Sigmoid colon (tissue), 7 donors: ENCODE measurements at places on chromosomes 7 and 10.

DNA sequence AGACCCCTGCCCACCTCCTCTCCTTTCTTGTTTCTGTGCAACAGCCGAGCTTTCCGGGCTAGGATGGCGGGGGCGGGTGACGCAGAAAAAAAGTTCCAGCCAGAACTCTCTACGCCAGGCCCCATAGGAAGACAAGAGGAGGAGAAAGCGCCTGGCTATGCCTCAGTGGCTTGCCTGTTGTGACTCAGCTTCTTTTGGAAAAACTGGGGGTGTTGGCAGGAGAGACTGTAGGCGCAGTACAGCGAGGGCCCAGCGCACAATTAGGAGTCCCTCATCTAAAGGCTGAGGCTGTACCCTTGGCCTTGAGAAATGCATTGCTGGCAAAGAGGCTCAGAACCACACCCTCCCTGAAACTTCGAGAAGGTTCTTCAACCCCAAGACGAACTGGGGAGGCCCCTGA is 28.0 kb upstream of the KPNA7 start:
- no peak for DNase-seq

DNA sequence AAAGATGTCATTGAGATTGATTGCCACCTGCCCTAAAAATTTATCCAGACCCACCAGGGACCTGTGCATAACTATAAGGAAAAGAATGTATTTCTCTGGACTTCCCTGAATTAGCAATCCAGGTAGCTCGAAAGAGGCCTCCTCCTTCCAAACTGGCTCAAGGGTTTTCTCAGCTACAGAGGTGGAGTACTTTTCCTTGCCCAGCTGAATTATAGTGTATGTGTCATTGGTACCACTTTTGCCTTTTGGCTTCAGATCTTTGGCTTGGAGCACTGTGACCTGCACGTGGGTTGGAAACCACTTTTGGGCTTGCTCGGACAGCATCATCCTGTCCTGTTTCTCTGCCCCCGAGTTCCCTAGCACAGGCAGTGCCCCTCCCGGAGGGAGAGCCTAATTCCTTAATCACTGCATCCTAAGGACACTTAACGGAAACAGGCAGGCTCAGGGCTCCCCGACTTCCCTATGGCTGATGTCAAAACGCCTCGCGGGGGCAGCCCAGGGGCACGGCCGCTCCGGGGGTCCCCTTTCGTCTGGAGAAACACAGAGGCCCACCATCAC is 825 bp downstream of the RAB11FIP2 start:
- peak; percentile 77 for DNase-seq

GRCh38 chr10:132685101-132685891 is 100.7 kb downstream of the NKX6-2 start:
- peak; percentile 72 for DNase-seq

DNA sequence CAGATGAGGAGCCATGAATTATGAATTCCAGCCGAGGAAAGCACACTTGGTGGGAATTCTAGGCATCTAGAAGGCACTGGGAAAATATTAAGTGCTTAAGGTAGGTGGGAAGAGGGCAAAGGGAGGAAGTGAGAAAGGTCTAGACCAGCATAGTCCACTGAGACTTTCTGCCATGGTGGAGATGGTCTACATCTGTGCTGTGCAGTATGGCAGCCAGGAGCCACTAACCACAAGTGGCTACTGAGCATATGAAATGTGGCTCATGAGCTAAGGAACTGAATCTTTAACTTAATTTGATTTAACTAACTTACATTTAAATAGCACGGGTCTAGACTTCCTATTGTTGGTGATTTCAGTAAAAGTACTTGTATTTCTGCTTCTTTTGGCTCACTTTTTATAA is 82.5 kb upstream of the SEM1 start:
- no peak for DNase-seq

DNA sequence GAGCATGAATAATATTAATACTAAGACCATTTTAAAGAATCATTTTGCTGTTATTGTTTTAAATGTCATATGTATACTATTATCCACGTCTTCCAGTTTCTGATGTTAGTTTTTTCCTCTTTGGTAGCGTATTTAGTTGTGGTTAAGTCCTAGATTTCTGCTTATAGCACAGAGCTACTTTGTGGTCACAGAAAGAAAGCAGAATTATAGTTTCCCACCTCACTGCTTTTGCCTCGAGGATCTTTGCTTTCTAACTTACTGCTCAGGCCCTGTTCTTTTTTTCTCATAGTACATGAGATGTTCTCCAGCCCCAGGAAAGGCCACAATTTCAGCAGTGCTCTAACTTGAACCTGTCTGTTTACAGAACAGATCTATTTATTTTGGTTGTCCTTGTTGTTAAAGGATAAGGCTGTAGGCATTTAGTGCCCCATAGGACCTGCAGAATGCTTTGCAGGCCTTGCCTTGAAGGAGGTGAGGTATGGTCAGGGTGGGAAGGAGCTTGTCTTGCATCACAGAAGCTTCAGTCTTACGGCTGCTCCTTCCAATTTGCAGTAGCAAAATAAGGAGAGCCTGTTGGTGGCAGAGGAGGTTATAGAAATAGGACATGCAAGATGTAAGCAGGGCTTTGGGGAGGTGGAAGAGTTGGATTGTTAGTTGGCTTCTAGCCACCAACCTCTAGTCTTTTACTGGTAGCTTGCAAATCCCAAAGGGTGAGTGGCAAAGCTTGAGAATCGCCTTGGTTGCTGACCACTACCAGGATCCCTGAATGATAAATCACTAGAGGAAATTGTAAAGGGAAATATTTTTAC is 129.1 kb downstream of the LRRC4 start:
- DNase-seq: no peak

DNA sequence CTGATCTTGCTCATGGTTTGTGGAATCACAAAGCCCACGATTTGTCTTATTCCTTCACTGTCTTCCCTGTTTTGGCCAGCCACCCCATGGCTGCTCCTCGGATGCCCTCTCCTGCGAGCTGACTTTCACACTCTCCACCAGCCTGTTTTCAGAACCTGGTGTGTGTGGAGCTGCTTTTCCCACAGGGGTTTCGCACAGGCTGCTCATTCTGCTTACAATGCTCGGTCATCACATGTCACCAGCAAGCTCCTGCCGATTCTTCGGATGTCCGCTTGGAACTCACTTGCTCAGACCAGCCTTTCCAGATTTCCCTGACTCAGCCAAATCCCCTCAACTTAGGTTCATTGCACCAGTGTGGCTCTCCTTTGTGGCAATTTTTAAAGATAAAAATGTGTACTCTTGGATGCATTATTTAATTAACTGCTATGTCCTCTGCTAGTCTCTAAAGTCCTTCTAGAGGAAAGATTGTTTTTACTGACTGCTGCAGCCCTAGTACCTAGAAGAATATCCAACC is 1018.6 kb upstream of the LRRTM3 start:
- DNase-seq: no peak

DNA sequence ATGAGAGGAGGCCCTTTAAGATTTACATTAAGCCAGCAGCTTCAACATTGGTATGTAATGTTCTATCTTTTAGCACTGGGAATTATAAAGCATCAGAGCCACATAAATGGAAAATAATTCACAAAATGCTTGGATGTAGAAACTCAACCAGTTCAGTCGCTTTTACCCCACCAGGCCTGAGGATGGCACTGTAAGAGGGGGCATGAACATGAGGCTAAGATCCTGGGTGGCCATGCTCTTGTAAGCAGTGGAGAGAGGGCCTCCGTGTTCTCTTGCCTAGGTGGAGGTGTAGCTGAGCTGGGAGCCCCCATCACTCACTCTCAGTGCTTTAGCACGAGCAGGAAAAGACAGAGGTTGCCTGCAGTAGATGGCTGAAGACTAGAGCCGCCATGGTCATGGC is 238.8 kb downstream of the FANK1 start:
- no peak for DNase-seq

- DNase-seq: no peak
These were observed 41.9 kb downstream of the CADPS2 start for GRCh38 chr7:122844191-122844988.

DNA sequence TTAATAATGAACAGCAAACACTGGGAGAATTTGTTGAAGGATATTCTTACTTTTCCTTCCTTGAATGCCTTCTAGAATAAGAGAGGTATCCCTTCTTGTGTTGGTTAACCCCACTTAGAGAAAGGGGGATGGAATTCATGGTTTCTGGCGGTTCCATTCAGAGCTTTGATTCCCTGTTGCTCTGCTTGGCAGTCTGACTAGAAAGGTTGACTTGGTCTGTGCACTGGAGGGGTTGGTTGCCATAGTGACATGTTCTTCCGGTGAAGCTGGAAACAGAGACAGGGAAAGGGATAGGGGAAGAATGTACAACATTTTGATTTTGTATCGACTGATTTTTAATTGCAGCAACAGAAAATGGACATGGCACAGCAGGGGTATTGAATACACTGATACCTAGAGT is 2.5 kb downstream of the TMEM178B start:
- no peak for DNase-seq

DNA sequence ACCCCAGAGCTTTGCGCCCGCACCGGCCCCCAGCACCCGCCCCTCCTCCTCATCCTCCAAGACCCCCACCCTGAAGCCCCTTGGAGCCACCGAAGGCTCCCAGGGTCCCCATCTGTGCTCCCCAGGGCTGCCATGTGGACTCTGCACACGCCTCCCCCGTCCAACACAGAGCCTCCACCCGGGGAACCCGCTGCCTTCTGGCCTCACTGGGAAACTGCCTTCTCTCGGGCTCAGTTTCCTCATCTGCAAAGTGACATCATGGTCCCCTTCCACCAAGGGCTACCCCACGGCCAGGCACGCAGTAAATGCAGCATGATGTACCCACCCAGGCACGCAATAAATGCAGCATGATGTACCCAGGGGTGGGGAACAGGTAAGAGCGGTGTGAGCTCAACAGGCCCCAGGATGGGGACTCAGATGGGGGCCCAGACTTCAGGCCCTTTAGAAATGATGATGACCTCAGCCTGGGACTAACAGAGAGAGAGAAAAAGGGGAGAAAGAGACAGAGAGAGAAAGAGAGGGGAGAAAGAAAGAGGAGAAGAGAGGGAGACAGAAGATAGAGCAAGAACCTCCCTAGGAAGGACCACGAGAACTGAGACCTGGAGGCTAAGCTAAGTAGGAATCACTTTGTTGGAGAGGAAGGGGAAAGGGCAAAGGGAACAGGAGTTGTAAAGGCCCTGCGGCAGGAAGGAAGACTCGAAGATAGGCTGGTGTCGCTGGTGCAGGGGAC is 2.5 kb upstream of the MICALL2 start:
- DNase-seq: no peak

GRCh38 chr7:64618785-64619456 is 47.0 kb upstream of the ZNF107 start:
- no peak for DNase-seq

DNA sequence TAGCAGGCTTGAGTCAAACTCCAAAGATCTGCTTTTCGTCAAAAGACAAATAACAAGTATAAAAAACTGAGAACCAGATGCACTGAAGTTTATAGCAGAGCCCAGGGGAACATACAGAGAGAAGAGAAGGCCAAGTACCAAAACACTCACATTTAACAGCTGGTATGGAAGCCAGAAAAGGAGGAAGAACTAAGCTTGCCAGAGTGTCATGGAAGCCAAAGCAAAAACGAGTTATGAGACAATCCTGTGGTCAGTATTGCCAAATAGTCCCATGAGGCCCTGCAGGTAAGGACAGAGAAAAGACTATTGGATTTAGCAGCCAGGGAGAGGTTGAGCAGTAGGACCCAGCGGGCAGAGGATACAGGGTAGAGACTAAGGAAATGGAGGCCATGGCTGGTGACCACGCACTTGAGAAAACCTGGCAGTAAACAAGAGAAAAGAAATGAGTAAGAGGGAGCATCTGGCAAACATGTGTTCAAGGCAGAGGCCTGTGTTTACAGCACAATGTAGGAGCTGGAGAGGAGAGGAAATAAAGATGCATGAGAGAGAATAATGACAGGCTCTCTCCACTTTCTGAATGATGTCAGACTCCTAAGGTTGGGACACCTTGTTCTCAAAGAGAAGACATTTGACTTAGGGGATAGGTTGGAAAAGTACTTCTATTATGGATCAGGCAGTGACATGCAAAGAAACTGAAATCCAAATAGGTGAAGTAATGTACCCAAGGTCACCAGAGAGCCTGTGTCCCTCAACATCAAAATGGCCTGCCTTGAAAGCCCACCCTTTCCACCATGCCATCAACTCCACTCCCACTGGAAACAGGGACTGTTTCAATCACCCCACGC is 9.1 kb downstream of the CREB3L2 start:
- peak; percentile 97 for DNase-seq

GRCh38 chr10:86100581-86101061 is 266.0 kb downstream of the GRID1 start:
- DNase-seq: no peak

DNA sequence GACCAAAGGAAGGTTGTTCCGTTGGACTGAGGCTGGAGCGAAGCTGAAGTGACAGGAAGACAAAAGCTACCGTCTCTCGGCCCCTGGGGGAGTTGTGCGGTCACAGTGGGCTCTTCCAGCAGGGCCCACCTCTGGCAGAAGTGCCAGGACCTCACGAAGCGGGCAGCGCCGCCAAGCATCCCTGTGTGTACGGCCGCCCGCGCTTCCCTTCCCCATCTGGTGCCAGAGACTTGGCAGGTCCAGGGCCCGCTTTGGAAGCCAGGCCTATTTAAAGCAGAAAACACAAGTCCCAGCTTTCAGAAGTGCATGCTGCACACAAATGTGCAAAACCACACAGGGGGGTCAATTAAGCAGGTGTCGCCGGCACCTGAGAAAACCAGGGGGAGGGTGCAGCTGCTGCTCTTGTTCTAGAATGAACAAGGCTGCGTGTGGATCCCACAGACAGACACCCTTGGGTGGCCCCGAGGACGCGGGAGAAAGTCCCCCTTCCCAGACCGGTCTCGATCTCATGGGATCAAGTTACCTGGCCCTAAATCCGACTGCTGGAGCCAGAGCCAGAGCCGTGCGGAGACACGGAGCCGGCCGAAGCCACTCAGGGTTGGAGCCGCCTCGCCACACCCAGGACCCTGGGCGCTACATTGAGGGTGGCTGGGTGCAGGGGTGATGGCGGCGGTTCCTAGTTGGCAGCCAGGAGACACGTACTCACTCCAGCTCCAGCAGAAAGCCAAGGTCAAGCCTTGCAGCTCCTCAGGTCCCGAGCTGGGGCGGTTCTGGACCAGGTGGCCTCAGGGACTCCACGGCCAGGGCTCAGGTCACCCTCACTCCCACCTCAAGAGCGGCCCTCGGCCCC is 51.8 kb upstream of the PPP2R2D start:
- peak; percentile 57 for DNase-seq

DNA sequence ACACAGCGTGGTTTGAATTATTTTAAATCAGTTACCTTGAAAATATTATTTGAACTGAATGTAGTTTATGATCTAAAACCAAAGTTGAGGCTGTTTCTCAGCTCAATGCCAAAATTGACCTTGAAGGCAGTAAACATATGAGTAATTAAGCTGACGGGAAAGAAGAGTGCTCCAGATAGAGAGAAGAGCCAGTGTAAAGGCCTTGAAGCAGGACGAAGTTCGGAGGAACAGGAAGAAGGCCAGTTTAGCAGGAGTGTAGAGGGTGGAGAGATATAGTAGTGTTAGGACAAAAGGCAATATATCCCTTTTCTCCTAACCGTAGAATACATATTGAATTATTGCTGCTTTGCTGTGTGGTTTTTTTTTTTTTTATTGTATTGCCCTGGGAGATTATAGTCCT is 63.2 kb downstream of the CYP51A1 start:
- no peak for DNase-seq

GRCh38 chr7:11239316-11239715 is 265.6 kb downstream of the PHF14 start:
- DNase-seq: no peak
